ENCODE measurements at places on chromosomes 16 and 17. TPM values are rescaled to one million over a fixed set of nuclear protein-coding genes. Genes with fewer than 3 reads are reported as not detected.
A peak's percentile ranks its signal among the peaks of the same experiment; 100 is the strongest.

DNA sequence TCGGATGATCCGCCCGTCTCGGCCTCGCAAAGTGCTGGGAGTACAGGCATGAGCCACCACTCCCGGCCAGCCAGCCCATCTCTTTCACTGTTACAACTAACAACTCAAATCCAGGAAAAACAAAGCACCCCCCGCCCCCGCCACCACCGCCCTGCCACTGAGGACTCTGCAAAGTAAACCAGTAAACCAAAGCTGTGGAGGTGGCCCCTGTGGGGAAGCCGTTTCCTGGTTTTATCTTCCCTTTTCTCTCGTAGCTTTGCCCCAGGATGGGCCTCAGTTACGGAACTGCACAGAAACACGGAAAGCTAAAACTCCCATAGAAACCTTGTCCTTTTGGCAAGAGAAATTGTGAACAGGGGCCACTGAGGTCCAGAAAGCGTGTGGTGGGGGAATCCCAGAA lies 17.5 kb downstream of the CHMP6 start:
- DNase-seq, result no peak
- peaks cover 4% of the 10 kb centered on the region for H3K27me3 ChIP-seq
- H3K4me3 ChIP-seq, result no peak overlapping the region
- H3K4me1 ChIP-seq, result peaks cover 7% of the 10 kb centered on the region

GRCh38 chr17:622356-622755 lies 92.3 kb downstream of the VPS53 start:
- DNase-seq, result no peak
- no peaks in the 10 kb centered on the region for H3K27me3 ChIP-seq
- H3K4me3 ChIP-seq, result no peak overlapping the region
- peaks cover 2% of the 10 kb centered on the region for H3K4me1 ChIP-seq
- peaks cover 4% of the 10 kb centered on the region for H3K36me3 ChIP-seq

DNA sequence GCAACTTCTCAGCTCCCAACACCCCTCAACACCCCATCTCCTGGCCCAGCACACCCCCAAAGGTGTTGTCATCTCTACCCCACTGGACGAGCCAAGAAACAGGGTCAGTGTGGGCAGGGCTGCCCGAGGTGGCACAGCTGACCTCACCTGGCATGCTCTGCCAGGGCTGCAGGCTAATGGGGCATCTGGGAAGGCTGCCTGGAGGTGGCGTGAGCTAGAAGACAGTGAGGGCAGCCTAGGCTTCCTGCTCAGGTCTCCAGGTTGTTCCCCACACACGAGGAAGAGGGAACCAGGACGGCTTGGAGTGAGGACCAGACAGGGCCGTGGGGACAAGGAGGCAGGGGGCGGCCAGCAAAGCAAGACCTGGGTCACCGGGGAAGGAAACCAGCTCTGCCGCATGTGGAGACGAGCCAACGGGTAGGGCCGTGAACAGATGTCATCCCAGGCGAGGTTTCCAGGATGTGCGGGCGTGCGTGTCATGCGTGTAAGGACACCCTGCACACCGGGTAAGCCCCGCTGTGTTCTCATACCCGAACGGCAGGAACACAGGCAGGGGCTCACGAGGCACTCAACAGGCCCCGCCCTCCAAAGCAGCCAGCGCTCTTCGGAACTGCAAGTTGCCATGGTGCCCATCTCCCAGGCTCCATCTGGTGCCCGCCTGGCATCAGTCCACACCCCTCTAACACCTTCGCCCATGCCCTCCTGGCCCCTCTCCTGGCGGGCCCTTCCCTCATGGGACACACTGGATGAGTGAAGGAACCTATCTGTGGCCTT lies 29.6 kb upstream of the PVALEF start:
- no peak for DNase-seq
- H3K4me1 ChIP-seq, result peaks cover 17% of the 10 kb centered on the region
- H3K27ac ChIP-seq, result no peak overlapping the region
- no peaks in the 10 kb centered on the region for H3K27me3 ChIP-seq

Gene MT1E
- total RNA-seq, result 1.6 TPM

- no peaks in the 10 kb centered on the region for H3K27me3 ChIP-seq
- peaks cover 49% of the 10 kb centered on the region for H3K4me1 ChIP-seq
- H3K36me3 ChIP-seq, result peaks cover 1% of the 10 kb centered on the region
- DNase-seq, result no peak
- H3K27ac ChIP-seq, result no peak overlapping the region
Observed at GRCh38 chr17:59634632-59635541, 15.2 kb downstream of the CLTC start.

DNA sequence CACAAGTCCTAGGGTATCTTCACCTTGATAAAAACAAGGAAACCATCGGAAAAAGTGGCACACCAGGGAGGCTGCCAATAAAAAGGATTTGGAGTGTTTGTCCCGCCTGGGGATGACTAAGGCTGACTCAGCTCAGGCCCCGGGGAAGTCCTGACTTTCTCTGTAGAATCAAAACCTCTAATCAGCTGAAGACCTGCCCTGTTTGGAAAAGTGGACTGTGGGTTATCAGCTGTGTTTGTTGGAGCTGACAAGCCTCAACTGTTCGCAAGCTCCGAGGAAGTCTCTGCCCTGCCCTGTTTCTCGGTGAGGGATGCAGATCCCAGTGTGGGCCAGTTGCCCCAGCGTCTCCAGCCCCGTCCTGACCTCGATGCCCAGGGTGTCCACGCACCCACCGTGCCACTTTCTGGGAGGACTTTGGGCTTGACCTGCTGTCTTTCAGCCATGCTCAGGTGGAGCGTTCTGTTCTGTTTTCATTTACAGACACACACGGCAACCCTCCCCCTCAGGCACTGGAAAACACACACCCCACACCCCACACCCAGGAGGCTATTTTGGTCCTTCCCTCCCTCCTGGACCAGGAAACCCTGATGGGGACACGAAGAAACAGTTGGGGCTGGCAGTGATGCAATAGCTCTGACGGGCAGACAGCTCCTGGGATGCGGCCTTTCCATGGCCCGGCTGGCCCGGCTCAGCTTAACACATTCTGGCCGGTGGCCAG lies 27.6 kb upstream of the PITPNA start:
- no peak overlapping the region for H3K27ac ChIP-seq
- H3K36me3 ChIP-seq, result no peaks in the 10 kb centered on the region
- no peak for DNase-seq
- no peaks in the 10 kb centered on the region for H3K27me3 ChIP-seq
- H3K4me1 ChIP-seq, result peaks cover 9% of the 10 kb centered on the region

DNA sequence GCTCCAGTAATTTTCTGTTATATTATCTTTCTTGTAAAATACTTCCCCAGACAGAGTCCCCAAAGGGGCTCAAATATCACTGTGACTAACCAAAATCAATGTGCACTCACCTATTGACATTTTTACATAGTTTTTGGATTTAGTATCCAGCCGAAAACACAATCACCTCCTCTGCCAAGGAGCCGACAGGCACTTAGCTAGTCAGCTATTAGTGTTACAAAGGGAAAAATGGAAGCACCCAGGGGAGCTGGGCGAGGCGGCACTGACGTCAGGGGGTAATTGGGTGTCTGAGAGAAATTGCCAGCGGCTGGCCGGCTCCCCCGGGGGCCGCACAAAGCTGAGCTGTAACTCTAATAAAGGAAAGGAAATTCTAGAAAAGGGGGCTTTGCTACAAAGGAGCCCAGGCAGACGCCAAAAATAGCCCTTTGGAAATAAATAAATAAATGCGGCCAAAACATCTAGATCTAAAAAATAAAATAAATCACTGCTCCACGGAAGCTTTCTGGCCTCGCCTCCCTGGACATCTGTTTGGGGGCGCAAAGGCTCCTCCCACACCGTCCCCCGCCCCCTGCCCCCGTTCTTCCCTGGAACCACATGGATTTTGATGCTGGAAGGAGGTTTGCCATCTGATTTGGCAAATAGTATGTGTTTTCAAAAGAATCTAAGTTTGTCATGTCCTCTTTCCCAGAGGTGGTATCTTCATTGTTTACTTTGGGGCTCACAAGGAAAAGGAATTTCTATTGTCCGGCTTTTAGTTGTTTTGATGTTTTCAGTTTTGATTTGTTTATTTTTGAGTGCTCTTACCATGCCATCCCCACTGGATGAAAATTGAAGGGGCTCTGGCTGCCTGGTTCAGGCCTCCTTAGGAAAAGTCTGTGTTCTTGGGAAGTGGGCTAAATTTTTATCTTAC lies 156.7 kb downstream of the ZNF423 start:
- no peaks in the 10 kb centered on the region for H3K4me1 ChIP-seq
- H3K27me3 ChIP-seq, result peaks cover 10% of the 10 kb centered on the region
- no peak overlapping the region for H3K4me3 ChIP-seq
- no peaks in the 10 kb centered on the region for H3K36me3 ChIP-seq
- DNase-seq, result no peak
- H3K27ac ChIP-seq, result no peak overlapping the region

- DNase-seq, result no peak
- H3K36me3 ChIP-seq, result no peaks in the 10 kb centered on the region
- H3K4me1 ChIP-seq, result no peaks in the 10 kb centered on the region
Observed at GRCh38 chr16:77660311-77660710, 62.0 kb upstream of the NUDT7 start.

Gene C16orf92
- not detected for total RNA-seq

Gene STH
- not detected for total RNA-seq

Gene IGFALS
- 1.7 TPM for total RNA-seq

Gene TPSD1
- not detected for total RNA-seq

Gene SCNN1G
- total RNA-seq, result not detected

Gene KRTAP4-6
- total RNA-seq, result not detected

DNA sequence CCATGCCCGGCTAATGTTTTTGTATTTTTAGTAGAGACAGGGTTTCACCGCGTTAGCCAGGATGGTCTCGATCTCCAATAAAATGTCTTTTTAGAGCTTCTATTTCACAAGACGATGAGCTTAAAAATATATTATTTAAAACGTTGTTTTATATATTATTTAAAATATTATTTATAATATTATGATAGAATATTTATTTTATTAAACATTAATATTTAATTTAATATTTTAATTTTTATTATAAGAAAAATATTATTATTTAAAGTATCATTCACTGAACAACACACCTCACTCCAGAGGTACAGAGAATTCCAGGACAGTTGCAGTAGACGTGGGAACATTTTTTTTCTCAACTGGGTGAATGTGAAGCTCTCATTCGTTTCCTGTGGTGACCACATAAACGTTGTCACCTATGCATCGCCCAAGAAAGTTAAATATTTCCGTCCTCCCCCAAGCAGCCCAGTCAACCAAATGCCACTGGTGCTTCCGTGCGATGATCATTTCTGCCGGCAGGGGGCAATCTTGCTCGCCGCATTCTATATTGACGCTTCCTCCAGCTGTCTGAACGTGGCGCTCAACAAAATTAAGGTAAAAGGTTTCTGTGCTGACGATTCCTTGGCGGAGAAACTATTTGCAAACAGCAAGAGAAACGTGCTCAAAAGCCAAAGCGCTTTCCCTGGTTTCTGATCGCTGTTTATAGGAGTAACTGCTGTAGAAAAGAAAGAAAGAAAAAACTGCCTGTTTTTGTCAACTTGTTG lies 41.7 kb upstream of the PRSS54 start:
- no peaks in the 10 kb centered on the region for H3K36me3 ChIP-seq
- DNase-seq, result peak; percentile 86
- H3K27ac ChIP-seq, result no peak overlapping the region

DNA sequence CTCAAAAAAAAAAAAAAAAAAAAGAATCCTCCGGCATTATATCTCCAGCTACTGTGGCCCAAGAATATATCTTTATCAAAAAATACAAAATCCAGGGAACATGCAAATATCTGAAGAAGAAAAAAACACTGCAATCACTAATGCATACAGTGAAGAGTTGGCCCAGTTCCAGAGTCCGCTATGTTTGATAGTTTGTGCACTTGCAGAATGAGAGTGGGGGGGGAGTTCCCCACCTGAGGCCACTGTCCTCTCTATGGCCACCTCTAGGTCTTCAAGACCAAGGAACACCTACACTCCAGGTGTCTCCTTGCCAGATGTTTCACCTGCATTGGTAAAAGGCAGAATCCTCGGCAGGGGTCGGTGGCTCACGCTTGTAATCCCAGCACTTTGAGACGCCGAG lies 4.0 kb downstream of the ZNF785 start:
- H3K4me3 ChIP-seq, result no peak overlapping the region
- H3K27me3 ChIP-seq, result no peaks in the 10 kb centered on the region
- no peaks in the 10 kb centered on the region for H3K36me3 ChIP-seq
- H3K4me1 ChIP-seq, result peaks cover 42% of the 10 kb centered on the region
- H3K27ac ChIP-seq, result no peak overlapping the region
- no peak for DNase-seq

- H3K4me3 ChIP-seq, result peak overlapping the region; percentile 36
- peaks cover 74% of the 10 kb centered on the region for H3K4me1 ChIP-seq
- no peaks in the 10 kb centered on the region for H3K27me3 ChIP-seq
- H3K27ac ChIP-seq, result no peak overlapping the region
- peaks cover 50% of the 10 kb centered on the region for H3K36me3 ChIP-seq
- DNase-seq, result no peak
Observed at GRCh38 chr16:27427538-27427937, 25.6 kb downstream of the IL21R start.

Gene SDF2
- 38.4 TPM for total RNA-seq

GRCh38 chr16:11563493-11564040 lies 23.2 kb downstream of the LITAF start:
- H3K4me3 ChIP-seq, result peak overlapping the region; percentile 62
- H3K27ac ChIP-seq, result peak overlapping the region; percentile 93
- DNase-seq, result no peak
- H3K36me3 ChIP-seq, result peaks cover 36% of the 10 kb centered on the region
- H3K4me1 ChIP-seq, result peaks cover 38% of the 10 kb centered on the region

- DNase-seq, result no peak
- H3K4me1 ChIP-seq, result no peaks in the 10 kb centered on the region
- no peak overlapping the region for H3K27ac ChIP-seq
- no peaks in the 10 kb centered on the region for H3K27me3 ChIP-seq
- H3K4me3 ChIP-seq, result no peak overlapping the region
Observed at GRCh38 chr17:349666-350065, 2.9 kb downstream of the RPH3AL start.

GRCh38 chr17:80110927-80111701 lies 9.7 kb downstream of the GAA start:
- H3K4me1 ChIP-seq, result no peaks in the 10 kb centered on the region
- H3K27ac ChIP-seq, result no peak overlapping the region
- H3K4me3 ChIP-seq, result no peak overlapping the region
- peaks cover 7% of the 10 kb centered on the region for H3K36me3 ChIP-seq
- no peaks in the 10 kb centered on the region for H3K27me3 ChIP-seq

Gene FBXO39
- 0.29 TPM for total RNA-seq

- H3K27ac ChIP-seq, result no peak overlapping the region
- peaks cover 10% of the 10 kb centered on the region for H3K4me1 ChIP-seq
- H3K27me3 ChIP-seq, result no peaks in the 10 kb centered on the region
Observed at GRCh38 chr17:64459284-64459747, 10.4 kb downstream of the MILR1 start.

Gene KRTAP1-1
- total RNA-seq, result not detected

DNA sequence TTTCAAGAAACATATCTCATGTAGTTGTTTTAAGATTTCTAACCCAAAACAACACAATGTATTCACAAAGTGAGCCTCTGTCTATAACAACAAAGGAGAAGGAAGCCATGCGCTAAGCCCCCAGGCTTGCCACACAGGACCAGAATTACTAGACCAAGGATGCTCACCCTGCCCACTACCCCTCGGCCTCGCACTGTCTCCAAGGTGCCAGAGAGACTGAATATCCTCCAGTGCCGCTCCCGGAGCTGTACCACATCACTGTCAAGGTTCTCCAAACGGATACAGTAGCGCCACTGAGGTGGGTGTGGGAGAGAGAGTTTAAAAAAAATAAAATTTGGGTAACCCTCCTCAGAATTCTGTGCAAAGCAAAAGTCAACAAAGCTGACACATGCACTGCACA lies 7.1 kb downstream of the POLDIP2 start:
- no peaks in the 10 kb centered on the region for H3K4me1 ChIP-seq
- no peak overlapping the region for H3K27ac ChIP-seq
- no peak for DNase-seq
- H3K36me3 ChIP-seq, result no peaks in the 10 kb centered on the region
- no peaks in the 10 kb centered on the region for H3K27me3 ChIP-seq

Data from naive thymus-derived CD8-positive, alpha-beta T cell (primary cell).